Activated CD8-positive, alpha-beta T cell treated with anti-CD3 and anti-CD28 coated beads, Interleukin-2, amount 10 ng/mL, durations not matched to agents 7 days and 5 days (primary cell): ENCODE measurements at places on chromosomes 13 and 19.

GRCh38 chr19:18109733-18110608 is 12.4 kb downstream of the MAST3 start:
- DNase-seq: peak; percentile 60

GRCh38 chr19:5690955-5691821 is 1.1 kb downstream of the RPL36 start:
- DNase-seq: peak; percentile 48

DNA sequence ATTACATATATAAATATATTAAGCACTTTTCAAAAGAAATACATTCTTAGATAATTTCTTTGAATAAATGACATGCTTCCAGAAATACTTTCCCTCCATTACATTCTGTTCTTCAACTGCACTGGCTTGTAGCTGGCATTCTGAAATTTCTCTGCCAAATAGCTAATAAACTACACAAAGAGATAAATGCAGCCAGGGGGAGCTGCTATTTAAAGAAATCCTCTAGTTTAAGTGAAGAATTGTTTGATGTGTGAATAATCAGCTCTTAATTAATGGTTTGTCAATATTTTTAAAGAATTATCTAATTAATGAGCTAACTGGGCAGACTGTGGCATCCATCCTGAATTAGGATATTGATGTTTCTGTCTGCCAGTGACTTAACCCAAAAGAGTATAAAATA is 30.7 kb downstream of the SLC7A1 start:
- no peak for DNase-seq

DNA sequence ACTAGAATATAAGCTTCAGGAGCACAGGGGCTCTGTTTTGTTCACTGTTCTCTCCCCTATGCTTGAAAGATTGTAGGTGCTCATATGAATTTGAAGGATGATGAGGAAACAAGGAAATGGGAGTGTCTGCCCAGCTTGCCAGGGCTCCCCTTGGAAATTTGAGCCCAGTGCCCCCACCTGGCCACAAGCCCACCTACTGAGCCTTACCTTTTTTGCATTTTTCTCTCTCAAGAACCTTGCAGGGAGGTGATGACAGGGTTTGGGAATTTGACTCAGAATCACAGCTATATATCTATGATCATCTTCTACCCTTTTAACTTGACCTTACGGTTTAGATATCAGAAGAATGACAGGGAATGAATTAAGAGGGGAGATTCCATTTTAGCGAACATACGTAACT is 33.8 kb downstream of the SERP2 start:
- DNase-seq: no peak

DNA sequence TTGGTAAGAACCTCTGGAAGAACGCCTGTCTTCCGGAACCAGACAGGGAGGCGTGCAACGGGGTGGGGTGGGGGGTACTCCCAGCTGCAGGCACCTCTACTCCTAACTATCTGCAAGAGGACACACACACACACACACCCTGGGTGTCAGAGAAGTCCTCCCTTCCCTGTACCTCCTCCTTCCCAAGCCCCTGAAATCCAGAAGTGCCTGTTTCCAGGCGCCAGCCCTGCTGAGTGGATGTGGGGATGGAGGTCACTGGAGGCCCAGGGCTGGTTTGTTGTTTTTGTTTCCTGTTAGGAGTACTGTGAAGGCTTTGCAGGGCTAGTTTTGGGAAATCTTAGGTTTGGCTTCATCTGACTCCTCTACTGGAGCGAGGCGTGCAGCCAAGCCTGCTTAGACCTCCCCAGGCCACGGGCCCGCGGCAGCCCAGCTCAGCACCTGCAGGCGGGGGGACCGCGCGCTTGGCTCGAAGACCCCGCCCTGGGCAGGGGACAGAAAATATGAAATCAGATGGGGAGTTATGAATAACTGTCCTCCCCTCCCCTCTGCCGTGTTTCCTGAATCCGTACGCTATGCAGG is 36.4 kb downstream of the SOX1 start:
- DNase-seq: no peak

DNA sequence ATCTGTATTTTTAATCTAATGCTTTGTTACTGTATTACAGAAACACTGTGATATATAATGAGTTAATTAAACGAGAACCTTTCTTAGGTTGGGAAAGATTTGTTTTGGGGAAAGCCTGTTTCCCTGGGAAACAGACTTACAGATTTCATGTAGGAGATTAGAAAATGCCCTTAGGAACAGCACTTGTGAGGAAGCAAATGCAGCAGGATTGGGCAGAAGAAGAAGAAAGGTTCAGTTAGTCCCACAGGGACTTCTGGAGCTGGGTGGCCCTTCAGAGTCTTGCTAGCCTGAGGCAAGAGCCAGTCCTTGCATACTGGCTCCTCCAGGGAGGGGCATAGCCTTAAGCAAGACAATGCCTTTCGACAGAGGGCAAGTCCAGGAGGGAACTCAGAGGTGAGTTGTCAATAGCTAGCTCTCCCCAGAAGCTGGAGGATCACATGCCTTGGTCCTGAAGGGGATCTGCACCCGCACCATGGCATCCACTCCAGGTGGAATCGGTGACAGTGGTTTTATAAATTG is 36.8 kb downstream of the N4BP2L1 start:
- DNase-seq: no peak

- no peak for DNase-seq
Measured at GRCh38 chr19:48400018-48400742, 6.7 kb downstream of the GRIN2D start.

GRCh38 chr13:20940083-20940482 is 37.5 kb upstream of the XPO4 start:
- no peak for DNase-seq

DNA sequence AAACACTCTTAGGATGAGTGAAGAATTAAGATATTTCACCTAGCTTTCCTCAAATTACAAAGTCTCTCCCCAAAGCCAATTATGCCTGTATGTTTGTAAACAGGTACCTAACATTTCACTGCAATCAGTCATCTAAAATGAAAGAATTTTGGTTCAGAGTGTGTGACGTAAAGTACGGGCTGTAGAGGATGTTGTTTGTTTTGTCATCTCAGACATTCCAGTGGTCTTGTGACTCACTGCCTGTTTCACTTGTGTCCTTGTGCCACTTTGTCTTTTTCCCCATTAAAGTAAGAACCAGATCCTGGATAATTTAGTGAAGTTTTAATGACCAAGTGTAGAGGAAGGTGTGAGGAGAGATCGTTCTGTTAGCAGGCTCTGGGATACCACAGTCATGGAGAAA is 28.6 kb upstream of the EID2 start:
- DNase-seq: no peak

- DNase-seq: no peak
Measured at GRCh38 chr13:113849546-113849945, 14.3 kb downstream of the GAS6 start.

GRCh38 chr13:44575035-44575434 is 1.1 kb downstream of the TSC22D1 start:
- no peak for DNase-seq

DNA sequence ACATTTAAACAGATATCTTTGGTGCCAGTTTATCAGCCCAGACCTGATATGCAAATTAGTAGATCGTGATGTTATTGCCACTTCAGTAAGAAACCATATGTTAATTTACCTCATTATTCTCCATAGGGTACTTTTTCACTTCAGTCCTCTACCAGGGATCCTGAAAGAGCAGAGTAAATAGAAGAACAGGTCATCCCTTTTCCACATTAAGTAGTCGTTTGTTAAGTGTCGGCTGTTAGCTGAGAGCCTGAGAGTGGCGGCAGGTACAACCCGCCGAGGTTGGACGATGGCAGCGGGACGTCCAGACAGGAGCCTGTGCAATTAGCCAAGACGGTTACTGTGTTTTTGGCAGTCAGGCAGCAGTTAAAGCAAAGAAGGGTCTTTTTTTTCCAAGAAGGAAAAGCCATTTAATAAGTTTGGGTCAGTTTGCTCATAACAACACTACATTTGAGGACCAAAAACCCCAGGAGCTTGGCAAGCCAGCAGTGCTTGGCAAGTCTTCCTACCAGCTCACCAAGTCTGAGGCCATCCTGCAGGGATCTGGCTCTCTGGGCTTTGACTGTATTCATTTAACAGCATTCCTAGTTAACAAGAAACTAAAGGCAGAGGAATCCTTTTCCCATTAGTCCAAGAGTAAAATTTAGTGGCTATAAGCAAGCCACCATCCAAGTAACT is 231.8 kb downstream of the SHISA2 start:
- no peak for DNase-seq

DNA sequence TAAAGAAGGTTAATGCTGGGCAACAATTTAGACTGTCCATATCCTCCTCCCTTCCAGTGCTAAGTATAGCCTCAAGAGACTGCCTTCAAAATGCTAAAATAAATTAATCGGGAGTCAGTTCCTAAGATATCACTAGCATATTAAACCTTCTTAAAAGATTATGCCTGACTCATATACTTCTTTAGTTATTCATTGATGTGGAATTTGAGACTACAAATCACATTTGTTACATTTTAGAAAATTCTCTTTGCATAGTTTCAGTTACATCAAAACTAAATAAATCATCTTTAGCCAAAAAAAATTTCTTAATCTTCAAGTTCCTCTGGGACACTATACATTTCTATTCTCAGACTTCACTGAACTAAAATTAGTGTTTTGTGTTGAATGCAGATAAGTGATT is 769.1 kb downstream of the PCDH9 start:
- no peak for DNase-seq

DNA sequence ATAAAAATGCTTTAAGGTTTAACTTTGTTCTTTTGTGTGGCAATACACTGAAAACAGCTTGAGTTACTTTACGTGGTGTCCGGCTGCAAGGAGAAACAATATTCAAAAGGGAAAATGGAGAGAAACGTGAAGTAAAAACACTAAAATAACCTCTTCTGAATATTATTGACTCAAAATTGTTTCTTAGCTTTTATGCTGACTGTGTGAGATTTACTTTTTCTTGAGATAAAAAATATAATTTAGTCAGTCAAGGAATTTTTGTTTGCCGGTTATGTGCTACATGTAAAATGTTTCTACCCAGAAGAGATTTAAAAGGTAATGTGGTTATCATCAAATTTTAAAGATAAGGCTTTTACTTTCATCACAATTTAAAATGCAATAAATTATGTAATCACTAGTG is 200.6 kb upstream of the GPC6 start:
- no peak for DNase-seq

DNA sequence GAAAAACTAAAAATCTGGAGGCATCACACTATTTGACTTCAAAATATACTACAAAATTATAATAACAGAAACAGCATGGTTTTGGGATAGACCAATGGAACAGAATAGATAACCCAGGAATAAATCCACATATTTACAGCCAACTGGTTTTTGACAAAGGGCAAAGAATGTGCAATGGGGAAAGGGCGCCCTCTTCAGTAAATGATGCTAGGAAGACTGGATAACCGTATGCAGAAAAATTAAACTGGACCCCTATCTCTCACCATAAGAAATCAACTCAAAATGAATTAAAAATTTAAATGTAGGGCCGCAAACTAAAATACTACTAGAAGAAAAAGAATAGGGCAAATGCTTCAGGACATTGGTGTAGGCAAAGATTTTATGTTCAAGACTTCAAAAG is 440.5 kb upstream of the SGCG start:
- DNase-seq: no peak

GRCh38 chr13:68275758-68276157 is 1045.6 kb upstream of the PCDH9 start:
- no peak for DNase-seq
